CD4-positive, alpha-beta memory T cell (primary cell): ENCODE measurements at places on chromosomes 16 and 17. TPM values are rescaled to one million over a fixed set of nuclear protein-coding genes. Genes with fewer than 3 reads are reported as not detected.

The SLC13A5 gene
- total RNA-seq, result not detected

The AATK gene
- 1.4 TPM for total RNA-seq

The SHCBP1 gene
- 0.36 TPM for total RNA-seq

The MRC2 gene
- 6.7 TPM for total RNA-seq

The MEIOC gene
- not detected for total RNA-seq

The SLC16A6 gene
- total RNA-seq, result 6.9 TPM

The SP6 gene
- not detected for total RNA-seq

The TMEM98 gene
- total RNA-seq, result not detected

The CIITA gene
- 1.6 TPM for total RNA-seq

The PLA2G10 gene
- total RNA-seq, result not detected

The MSLN gene
- not detected for total RNA-seq

- DNase-seq, result no peak
Measured at GRCh38 chr17:78598013-78598471, 20.8 kb upstream of the DNAH17 start.

DNA sequence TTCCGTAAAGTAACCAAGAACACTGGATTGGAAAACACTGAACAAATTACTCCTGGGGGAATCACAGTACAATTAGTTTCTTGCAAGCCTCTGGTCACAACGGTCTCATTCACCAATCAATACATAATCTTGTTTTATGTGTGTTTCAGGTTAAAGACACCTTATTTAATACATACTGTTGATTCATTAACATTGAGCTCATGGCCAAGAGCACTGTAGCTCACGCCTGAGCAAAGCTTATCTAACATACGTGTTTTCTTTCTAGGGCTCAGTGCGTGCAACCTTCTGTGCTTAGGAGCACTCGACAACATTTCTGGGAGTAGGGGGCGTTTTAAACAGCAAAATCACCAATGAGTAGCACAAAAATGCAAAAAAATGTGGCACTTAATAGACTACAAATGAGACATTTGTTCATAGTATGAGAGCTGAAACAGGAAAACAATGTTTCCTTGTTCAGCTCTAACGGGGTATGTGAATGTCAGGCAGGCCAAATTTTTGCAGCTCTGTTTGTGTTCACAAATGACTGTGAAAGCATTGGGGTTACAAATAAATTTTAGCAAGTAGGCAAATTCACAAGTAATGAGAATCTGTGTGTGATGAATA, 206.2 kb downstream of the CNTNAP4 start:
- no peak for DNase-seq

DNA sequence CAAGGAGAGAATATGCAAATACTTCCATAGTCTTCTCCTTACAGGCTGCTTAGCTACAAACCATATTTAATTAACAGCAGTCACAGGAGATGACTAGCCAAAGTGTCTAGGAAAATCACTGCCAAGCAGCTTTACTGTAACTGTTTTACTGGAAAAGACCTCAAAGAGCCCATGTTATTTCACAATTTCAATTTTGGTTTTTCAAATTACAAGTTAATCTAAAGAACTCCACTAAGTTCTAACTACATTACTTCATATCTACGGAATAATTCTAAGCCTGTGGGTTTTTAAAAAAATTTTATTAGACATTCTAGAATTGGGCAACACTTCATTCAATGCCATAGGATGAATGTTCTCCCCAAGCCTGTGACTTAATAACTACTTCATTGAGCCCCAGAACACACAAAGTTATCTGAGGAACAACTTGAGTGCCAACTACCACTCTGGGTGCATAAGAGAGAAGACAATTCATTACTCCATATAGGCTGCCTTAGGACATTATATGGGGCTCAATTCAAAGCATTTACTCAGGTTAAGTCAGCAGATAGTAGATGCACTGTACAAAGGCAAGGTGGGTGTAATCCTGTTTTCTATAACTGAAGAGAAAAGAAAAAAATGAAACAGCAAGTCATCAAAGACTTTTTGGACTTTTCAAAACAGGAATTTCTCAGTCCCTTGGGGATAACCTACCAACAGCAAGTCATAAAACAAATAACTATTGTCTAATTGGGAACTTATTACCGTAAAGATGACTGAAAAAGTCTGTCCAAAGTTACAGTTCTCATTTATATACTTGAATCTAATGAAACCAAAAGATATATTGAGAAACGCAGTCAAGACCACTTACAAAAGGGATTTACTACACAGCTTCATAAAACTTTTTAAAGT, 33.0 kb downstream of the STAT3 start:
- no peak for DNase-seq

- no peak for DNase-seq
Measured at GRCh38 chr17:7443499-7444485, 1.1 kb upstream of the CHRNB1 start.

- DNase-seq, result peak; percentile 40
Measured at GRCh38 chr16:4064950-4065352, 51.3 kb downstream of the ADCY9 start.

GRCh38 chr16:64251742-64252141, 870.1 kb downstream of the CDH11 start:
- no peak for DNase-seq

GRCh38 chr17:49987681-49988441, 7.2 kb downstream of the DLX3 start:
- no peak for DNase-seq

DNA sequence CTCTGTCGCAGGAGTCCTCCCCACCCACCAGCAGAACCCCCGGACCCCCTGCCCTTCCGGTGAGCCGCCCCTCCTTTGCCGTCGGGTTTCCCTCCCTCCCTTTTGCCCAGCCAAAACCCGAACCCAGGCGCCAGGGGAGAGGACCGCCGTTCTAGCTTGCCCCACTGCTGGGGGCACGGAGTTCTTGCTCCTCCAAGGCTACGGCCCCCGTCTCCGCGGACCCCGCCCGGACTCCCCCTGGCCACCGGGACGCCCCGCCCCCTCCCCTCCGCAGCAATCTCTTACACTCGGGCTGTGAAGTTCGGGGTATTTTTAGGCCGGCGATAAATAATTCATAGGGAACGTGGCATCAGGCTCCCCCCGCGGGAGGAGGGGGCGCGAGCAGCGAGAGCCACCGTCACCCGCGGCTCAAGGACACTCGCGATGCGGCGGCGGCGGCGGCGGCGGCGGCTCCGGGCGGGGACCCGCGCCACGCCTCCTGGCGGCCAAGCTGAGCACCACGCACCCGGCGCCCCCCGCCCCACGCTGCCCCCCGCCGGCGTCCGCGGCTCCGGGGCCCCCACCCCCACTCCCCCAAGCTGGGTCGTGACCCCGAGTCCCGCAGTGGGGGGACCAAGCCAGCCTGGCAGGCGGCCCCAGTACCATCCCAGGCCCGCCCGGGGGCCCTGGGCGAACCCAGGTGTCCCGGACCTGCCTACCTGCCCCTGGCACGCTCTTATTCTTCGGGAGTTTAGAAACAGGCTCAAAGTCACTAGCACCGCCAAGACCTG, at the start of gene GRIN2C:
GRIN2C (minus strand) TSS at position 427 of the 770 bp plus-strand sequence. CDS start 4,793 bp downstream, outside the sequence.
- DNase-seq, result peak; percentile 43

DNA sequence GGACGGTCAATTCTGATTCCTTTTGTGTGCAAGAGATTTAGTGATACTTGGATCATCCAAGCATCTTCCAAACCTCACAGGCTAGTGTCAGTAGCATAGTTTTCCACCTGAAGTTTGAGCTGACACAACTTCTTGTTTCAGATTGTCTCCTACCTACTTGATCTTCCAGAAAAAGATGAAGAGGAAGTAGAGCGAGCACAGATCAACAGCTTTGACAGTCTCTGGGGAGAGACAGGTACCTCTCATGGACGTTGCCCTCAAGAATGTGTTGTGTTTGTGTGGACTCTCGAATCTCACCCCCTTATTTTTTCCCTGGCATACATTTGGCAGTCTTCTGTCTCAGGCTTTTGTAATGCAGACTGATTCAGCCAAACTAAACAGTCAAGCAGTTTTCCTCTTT, 47.4 kb downstream of the CYB561 start:
- DNase-seq, result no peak

DNA sequence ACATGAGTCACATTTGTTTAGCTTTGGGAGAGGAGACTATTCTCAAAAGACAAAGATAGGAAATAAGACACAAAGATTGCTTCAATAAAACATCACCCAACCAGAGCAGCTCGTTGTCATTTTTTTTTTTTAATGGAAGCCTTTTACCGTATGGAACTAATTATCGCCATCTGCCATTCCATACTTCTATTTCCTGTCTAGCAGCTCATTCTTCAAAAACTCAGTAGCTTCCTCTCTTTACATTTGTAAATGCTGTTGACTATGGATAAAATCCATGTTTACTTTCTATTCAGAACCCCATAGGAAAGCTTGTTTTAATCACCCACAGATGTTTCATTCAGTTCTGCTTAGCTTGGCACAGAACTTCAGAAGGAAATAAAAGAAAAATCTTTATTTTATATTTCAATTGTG, 110.0 kb upstream of the PSMD7 start:
- DNase-seq, result no peak

DNA sequence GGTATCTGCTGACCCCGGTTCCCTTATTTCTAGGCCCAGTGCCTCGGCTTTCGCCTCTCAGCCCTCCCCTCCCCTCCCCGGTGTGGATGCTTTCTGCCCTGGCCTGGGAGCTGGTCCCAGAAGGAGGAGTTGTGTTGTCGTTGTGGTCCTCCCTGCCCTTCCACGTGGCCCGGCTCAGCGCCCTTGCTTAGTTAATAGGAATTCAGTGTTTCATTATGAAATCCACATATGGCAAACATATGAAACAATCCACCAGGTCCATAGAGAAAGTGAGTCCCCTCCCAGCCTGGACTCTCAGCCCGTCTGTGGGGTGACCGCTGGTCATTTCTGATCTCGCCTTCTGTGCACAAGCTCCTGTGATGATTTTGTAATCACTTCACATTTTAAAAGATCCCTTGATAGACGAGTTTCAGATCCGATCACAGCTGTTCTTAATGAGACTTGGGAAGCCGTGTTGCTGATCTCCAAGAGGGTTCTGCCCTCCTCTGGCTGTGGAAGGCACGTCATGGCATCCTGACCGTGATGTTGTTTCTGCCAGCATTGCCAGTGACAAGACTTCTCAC, 112.1 kb downstream of the BANP start:
- no peak for DNase-seq

GRCh38 chr16:85350973-85351372, 238.7 kb upstream of the CIBAR2 start:
- DNase-seq, result no peak

DNA sequence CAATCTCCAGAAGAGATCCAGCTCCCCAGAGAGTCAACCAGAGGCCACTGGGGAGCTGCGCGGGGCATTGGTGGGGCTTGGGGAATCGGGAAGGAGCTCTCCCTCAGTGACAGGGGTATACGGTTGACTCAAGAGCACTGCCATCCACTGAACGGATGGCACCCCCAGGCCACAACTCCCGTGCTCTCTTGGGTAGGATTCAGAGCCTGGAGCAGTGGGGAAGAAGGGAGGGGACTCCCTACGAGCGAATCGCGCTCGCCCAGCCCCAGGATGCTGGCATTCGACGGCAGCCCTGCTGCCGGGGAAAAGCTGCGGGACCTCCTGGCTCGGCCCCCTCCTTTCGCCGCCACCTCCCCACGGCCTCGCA, 473 bp upstream of the TPPP3 start:
- no peak for DNase-seq

- DNase-seq, result no peak
Measured at GRCh38 chr17:8673612-8674011, 43.1 kb upstream of the MYH10 start.

DNA sequence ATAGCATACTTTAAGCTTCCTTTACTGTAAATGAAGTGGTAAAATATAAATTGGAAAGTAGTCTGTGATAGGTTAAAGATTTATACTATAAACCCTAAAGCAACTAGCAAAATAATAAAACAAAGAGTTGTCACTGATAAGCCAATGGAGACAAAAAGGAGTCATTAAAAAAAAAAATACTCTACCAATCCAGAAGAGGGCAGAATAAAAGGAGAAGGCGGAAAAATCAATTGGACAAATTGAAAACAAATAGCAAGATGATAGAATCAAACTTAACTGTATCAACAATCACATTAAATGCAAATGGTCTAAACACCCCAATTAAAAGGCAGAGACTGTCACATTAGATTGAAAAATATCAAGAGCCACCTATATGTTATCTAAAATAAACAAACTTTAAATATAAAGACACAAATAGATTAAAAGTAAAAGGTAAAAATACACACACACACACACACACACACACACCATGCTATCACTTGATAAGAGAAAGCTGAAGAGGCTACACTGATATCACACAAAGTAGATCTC, 71.8 kb downstream of the CACNG1 start:
- no peak for DNase-seq

DNA sequence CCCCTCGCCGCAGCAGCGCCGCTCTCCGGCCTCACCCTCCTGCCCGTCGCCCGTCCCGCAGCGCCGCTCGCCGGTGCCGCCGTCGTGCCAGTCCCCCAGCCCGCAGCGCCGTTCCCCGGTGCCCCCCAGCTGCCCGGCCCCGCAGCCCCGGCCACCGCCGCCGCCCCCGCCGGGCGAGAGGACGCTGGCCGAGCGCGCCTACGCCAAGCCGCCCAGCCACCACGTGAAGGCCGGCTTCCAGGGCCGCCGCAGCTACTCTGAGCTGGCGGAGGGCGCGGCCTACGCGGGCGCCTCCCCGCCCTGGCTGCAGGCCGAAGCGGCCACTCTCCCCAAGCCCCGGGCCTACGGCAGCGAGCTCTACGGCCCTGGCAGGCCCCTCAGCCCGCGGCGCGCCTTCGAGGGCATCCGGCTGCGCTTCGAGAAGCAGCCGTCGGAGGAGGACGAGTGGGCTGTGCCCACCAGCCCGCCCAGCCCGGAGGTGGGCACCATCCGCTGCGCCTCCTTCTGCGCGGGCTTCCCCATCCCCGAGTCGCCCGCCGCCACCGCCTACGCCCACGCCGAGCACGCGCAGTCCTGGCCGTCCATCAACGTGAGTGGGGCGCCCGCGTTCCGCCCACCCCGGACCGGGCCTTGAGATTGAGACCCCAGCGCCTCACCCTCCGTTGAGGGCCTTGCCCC, 15.0 kb downstream of the TBKBP1 start:
- DNase-seq, result no peak

DNA sequence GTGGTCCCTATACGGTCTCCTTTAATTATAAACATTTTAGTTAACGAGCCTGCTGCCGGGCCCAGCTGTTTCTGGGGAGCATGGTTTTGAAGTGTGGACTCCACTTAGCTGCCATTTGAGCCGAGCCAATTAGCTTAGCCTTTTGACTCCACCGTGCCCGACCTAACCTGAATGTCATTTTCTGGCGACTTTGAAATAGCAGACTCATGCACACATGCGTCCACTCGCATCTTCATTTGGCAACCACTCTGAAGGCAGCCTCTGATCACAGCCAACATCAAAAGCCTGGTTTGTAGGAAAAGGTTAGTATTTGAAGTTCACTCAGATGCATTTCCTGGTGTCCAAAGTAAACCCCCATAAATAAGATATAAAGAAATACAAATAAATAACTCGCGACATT, 16.8 kb downstream of the AXIN2 start:
- DNase-seq, result no peak

- DNase-seq, result no peak
Measured at GRCh38 chr17:49576088-49576916, 631 bp downstream of the NXPH3 start.
